ENCODE measurements at places on chromosomes 1 and 21. TPM values are rescaled to one million over a fixed set of nuclear protein-coding genes. Genes with fewer than 3 reads are reported as not detected.

DNA sequence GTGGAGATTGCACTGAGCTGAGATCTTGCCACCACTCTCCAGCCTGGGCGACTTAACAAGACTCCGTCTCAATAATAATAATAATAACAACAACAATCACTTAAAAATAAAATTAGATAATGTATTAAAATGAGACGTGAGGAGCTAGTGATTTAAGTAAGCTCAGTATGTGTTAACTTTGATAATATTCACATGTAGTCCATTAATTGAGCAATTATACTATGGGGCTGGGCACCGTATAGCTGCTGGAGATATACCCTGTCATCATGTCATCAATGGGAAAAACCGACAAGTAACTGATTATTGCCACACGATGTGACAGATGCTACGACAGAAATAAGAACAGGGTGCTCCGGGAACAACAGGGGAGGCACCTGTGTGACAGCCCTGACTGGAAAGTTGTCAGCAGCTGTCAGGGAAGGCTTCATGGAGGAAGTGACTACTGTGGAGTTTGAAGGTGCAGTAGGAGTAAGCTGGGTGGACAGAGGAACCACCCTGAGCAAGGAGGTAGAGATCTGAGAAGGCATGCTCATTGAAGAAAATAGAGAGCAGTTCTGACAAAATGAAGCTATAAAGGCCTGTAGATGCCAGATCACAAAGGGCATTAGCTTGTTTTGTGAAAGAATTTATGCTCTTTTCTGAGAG is 924 bp upstream of the CAMSAP2 start:
- DNase-seq: no peak

- DNase-seq: no peak
These were observed 300.9 kb upstream of the GREM2 start for GRCh38 chr1:240912821-240913220.

- no peak for DNase-seq
These were observed 14.5 kb upstream of the NRIP1 start for GRCh38 chr21:15079269-15079668.

GRCh38 chr1:109634292-109634691 is 14.7 kb downstream of the AMPD2 start:
- no peak for DNase-seq

CD244 gene
- total RNA-seq: 0.14 TPM

DNA sequence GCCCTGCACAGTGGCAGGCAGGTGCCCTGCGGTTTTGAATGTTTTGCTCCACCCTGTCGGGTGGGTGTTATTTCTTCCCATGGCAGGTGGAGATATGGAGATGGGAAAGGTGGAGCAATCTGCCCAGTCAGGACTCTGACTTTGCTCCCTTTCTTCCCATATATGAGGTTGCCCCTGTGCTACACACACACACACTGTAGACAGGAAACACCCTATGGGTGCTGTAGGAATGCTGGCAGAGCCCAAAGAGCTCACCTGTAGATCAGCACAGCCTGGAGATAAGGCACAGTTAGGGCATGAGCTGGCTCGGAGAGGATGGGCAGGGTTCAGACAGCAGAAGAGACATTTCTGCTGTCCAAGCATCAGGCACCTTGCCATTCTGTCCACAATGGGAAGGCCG is 246.0 kb upstream of the AJAP1 start:
- no peak for DNase-seq

HPCA gene
- not detected for total RNA-seq

DNA sequence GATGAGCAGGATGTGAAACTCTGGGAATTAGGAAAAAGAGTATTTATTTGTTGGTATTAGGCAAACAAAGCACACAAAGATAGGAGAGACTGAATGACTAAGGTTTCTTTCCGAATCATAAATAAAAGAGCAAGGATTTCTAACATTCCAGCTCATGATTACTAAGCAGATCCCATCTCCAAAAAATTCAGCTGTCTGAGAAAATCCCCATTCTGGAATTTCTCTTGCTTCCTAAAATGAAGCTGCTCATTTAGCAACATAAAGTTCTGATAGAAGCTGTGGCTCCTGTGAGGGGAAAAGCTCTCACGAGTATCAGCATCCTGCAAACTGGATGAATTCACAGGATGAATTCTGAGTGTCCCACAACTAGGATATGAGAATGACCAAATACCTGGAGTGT is 6.7 kb upstream of the SH2D5 start:
- no peak for DNase-seq

OR2T3 gene
- not detected for total RNA-seq

- no peak for DNase-seq
These were observed 14.7 kb downstream of the CSF1 start for GRCh38 chr1:109925159-109925990.

PCP4L1 gene
- total RNA-seq: not detected

GRCh38 chr1:153842006-153842471 is 66.8 kb downstream of the SLC27A3 start:
- no peak for DNase-seq

DNA sequence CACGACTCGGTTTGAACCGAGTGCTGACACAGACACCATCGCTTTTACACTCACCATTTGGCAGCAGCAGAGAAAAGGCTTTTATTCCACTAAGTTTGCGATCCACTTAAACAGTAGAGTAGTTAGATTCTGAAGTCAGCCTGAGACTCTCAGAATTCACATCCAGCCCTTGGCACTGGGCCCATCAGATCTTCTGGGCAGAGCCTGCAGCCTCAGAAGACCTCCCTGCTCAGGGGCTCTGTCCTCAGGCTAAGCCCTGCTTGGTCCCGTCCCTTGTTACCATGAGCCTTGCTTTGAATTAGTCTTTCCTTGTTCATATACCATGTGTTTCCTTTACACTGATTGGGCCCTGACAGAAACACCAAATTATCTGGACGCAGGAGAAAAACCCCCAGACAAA is 41.4 kb upstream of the AJAP1 start:
- no peak for DNase-seq

DNA sequence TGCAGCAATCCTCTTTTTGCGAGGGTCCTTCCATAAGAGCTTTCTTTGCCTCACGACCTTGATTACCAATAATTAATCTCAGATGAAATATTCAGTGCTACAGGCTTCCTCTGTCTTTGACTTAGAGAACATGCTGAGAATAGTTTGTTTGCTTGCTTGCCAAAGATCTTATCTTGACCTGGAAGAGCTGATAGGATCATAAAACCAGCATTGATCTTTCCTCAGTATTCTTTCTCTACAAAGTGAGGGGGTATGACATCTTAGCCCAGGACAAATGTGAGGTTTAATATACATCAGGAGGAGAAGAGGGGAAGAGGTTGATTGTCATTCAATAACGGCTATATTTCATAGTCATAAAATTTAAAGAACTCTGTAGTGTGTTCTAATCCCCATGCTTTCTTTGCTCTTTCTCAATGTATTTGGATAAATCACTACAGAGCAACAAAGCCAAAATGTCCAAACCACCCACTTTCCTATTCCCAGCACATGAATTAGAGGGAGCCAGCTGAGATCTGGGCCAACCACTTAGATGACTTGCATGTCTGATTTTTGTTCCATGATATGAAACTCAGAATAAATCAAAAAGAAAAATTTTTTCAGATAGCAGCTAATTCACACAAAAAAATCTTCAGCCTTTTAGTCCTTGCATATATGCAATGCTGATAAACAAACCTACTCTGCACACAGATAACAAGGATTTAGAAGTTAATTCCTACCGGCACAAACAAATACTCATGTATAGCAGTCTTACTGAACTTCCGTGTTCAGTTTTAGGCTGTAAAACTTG is 50.5 kb upstream of the IPO9 start:
- DNase-seq: no peak

DNA sequence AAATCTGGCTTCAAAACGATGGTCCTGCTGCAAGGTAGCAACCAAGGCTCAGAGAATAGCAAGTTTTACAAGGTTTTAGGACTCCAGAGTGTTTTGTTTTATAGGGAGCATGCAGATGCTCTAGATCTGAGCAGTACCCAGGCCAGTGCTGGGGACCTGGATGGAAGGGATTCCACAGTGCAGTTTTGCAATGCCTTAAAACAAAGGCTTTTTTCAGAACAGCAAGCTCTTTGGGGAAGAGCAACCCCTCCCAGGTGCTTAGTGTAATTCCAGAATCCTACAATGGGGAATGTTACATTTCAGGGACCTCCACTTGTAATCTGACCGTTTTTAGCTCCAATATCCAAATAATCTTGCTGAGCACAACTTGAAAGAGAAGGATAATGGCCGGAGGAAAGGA is 6.7 kb downstream of the ROR1 start:
- DNase-seq: no peak

RUNX3 gene
- total RNA-seq: 0.52 TPM

FMOD gene
- 11.2 TPM for total RNA-seq

DNA sequence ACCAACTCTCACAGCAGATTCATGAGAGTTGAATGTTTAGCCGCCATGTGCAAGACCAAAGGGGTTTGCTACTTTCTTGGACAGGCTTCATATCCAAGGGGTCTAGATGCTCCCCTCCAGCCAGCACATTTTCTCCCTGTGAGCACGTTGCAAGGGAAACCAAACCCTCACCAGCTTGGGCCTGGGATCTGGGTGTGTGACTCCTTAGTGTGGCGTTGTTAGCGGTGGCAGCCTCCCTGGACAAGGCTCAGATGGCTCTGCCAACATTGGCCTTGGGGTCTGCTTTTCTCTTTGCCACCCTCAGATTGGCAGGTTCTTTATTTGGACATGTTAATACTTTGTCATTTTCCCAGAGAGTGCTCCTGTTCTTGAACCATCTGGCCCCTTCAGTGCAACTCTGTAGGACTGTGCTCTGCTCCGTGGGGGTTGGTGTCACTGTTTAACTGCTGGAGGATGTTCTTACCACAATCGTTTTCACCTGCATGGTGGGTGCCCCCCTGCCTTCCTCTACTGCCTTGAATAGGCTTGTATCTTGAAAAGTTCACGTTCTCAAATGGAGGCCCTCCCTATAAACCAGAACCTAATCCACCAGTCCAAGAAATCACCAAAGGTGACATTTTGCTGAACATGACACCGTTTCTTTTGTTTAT is 13.4 kb downstream of the ABCG1 start:
- no peak for DNase-seq

DNA sequence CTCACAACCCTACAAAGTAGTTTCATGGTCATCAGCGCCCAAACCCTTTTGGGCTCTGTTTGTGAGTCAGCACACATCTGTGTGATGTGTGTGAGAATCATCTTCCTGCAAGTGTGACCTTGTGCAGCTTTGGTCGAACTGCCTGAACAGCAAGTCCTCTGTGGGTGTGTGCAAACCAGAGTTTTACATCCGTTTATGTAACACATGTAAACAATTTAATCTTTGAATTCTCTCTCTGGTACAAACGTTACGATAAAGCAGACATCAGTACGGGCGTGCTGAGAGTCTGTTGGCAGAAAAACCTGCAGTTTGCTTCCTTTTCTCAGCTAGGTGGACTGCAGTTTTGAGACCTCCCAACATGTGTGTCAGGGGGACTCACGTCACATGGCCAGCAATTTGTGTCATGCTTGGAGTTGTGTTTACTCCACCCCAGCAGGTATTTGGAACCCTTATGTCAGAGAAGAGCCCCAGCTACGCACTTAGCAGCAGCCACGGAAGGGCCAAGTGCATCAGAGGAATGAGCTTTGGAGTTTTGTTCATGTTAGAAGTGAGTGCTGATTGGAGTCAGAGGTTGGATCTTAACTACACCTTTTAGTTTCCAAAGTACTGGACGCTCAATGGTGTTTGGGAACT is 230.8 kb downstream of the PAPPA2 start:
- no peak for DNase-seq

- no peak for DNase-seq
These were observed 34.3 kb downstream of the SMG7 start for GRCh38 chr1:183506561-183506960.

CRYAA gene
- not detected for total RNA-seq

CYP4Z1 gene
- 0.71 TPM for total RNA-seq

BRDT gene
- not detected for total RNA-seq

OPTC gene
- not detected for total RNA-seq

DNA sequence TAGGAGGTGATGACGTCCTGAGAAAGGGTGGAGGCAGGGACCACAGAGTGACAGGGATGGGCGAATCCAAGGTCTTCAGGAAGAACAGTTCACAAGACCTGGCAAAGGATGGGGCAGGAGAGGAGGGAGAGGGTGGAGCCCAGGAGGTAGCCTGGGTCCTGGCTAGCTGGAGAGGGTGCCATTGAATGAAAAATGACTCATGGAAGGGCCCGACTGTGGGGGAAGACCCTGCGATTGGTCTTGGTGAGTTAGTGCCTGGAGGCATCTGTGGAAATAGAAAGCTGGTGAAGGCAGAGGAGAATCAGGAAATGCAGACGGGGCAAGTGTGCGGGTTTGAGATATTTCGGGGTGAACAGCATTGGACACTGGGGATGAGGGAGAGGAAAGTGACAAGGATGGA is 60.3 kb upstream of the SLC45A1 start:
- no peak for DNase-seq

GRCh38 chr21:44684483-44684882 is 2.5 kb upstream of the KRTAP12-1 start:
- DNase-seq: no peak

HTR6 gene
- not detected for total RNA-seq

OR2L2 gene
- total RNA-seq: not detected
